ENCODE measurements at places on chromosomes 2 and 18.

DNA sequence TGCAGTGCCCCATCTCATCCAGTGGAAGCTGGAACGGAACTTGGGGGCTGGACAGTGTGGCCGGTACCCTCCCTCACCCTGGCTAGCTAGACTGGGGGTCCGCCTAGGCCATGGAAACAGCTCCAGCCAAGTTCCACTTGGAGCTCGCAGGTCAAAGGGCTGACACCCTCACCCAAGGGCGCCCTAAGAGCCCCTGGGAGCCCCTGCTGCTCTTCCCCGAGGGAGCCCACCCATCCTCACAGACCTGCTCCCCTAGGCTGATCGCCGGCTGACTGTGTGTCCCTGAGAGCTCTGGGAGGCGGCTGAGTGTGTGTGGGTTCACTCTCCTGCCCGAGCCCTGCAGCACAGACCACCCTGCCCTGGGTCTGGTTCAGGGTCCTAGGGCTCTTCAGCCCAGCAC lies 118.2 kb upstream of the OTOS start:
- no peak for DNase-seq

GRCh38 chr2:45446016-45446415 lies 165.1 kb downstream of the SRBD1 start:
- DNase-seq: no peak

DNA sequence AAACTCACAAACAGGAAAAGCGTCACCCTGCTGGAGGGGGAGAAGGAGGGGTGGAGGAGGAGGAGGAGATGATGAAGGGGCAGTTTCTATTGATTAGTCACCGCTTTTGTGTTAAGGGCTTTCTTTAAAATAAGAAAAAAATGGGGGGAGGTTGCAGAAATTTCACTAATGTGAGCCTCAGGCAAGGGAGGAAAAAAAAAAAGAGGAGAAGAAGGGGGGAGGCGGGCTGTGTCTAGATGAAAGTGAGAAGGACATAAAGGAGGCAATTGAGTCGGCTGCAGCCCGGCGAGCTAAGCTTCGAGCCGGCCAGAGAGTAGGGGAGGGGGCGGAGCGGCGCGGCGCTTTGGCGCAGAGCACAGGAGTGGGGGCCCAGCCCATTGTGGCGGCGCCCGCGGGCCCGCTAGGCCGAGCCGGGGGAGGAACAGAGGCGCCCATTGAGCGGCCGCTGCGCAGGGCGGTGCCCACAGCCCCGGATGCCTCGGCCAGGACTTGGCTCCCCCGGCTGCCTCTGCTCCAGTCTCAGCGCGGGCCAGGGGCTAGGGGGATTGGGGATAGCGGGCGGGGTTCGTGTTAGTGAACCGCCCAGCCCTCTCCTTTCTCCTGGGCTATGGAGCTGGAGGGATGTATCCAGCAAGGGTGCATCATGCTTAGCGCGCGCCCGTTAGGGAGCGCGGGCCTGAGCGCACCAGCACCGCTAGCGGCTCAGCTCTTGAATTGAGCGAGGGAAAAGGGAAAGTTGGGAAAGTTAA lies 7.9 kb downstream of the PAX3 start:
- no peak for DNase-seq

DNA sequence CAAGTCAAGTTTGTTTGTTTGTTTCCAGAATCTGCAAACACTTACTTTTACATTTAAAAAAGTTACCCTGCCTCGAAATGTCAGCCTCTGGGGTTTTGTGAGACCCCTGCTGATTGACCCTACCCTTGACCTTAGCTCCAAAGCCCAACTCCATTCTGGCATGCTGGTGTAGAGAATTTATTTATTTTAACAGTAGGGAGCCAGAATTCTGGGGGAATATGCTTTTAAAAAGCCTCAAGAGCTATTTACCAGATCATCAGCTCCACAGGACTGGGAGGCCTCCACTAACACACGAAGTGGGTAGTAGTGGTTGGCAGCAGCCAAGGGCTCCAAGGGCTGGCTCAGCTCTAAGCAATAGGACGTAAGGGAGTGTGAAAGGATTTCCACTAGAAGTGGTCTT lies 23.2 kb upstream of the GREB1L start:
- DNase-seq: no peak

GRCh38 chr2:106581755-106582147 lies 94.6 kb downstream of the CD8B2 start:
- no peak for DNase-seq

DNA sequence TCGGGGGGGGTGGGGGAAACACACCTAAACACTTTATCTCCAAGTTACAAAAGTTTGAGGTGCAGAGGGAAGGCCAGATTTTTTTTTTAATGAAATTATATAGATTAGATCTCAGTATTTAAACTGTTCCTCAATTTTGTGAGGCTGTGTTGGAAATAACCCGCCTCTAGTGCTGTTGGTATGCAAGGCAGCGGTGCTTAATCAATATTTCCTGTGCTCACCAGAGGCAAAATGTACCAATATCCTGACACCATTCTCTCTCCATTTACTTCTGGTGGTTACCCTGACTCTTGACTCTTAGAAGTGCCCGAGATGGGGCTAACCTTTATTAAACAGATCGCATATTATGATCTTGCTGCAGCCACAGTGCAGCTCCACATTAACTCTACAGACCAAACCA lies 54.8 kb upstream of the EML6 start:
- no peak for DNase-seq

- no peak for DNase-seq
Measured at GRCh38 chr2:121293450-121294325, 8.7 kb upstream of the TFCP2L1 start.

DNA sequence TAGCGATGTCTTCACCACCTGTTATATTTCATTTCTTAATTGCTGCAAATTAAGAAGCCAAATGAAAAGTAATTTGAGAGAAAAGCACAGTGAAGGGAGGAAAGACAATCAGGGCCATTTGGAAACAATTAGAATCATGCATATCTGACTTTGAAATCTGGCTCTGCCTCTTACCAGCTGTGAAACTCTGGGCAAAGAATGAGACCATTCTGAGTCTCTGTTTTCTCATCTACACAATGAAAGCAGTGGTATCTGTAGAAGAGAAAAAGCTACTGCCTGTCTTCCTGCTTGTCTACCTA lies 334.5 kb upstream of the CYRIA start:
- DNase-seq: no peak

- DNase-seq: no peak
Measured at GRCh38 chr18:7696780-7697179, 129.7 kb downstream of the PTPRM start.

DNA sequence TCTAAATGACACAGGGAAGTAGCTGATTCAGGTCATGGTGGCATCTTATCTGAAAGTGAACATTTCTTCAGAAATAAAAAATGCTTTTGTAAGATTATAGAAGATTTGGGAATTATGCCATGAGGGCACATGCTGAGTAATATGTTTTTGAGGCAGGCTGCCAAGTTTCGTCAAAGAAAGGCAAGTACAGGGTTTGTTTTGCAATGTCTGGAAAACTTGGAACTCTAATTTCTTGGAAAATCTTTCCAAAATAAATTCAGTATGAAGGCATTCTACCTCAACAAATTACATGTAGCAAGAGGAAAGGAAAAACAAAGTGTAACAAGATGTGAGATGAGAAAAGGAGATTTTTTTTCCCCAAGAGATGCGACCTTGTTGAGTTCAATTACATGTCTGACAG lies 167.7 kb downstream of the PLCL1 start:
- no peak for DNase-seq

DNA sequence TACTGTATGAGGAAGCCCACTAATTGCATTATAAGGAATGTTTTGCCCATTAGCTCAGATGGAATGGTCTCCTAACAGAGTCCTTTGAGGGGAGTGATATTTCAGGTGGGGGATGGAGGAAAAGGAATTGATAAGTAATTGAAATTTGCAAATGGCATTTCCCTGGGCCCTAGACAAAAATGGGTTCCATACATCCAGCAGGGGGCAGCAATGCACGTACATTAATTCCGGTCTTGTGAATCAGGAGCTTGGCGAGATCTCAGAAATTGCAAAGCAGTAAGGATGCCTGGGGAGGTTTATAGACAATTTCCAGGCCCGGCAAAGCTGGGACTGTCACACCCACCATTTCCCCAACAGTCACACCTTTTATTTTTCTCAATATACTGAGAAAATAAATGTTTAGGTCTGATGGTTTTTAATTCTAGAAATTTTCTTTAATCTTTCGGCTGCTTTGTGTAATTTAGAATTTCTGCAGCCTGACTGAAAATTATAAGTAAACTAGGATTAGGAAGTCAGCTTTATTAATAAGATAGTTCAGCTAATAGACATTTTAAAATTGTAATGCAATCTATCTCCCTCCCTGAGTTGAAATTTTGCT lies 122.8 kb downstream of the LYPD1 start:
- DNase-seq: peak; percentile 19

- DNase-seq: no peak
Measured at GRCh38 chr2:134815741-134816140, 22.7 kb upstream of the ACMSD start.

GRCh38 chr2:28415715-28416114 lies 23.1 kb downstream of the FOSL2 start:
- DNase-seq: no peak

DNA sequence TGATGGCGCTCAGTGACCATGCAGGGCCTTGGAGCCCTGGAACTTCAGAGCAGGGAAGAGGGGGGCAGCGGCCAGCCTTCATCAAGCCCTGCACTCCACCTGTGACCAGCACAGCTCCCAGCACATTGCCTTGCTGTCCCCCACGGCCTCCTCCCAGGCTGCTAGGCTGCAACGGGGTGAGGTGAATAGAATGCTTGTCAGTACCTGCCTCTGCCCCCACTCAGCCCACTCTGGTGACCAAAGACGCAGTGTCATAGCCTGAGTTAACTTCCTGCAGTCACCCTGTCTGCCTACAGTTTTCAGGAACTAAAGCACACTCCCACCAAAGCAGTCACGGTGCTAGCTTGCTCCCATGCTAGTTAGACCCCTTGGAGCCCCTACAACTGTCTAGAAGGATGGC lies 72.1 kb downstream of the STPG4 start:
- DNase-seq: no peak

- DNase-seq: no peak
Measured at GRCh38 chr18:50330176-50330575, 42.7 kb upstream of the CXXC1 start.

GRCh38 chr2:88187038-88187676 lies 17.0 kb downstream of the THNSL2 start:
- peak; percentile 17 for DNase-seq

- no peak for DNase-seq
Measured at GRCh38 chr2:61254536-61254935, 92.5 kb downstream of the C2orf74 start.

- DNase-seq: peak; percentile 23
Measured at GRCh38 chr2:88590998-88591613, 36.2 kb downstream of the EIF2AK3 start.

DNA sequence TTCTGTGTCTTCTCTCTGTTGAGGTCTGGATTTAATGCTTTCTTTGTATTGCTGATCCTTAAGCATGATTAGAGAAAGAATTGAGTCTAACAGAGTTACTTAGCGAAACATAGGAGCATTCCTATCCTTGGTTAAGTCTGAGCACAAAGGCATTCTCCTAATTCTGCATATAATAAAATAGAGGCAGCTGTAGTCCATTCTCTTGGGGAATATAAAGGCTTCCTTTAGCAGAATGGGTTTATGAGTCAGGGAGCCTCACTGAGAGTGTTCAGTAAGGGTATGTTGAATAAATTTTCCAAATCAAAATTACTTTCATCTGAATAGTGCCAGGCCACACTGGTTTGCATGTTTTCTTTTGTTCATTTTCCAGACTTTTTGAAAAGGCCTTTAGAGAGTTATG lies 101.5 kb downstream of the GALNT1 start:
- no peak for DNase-seq

DNA sequence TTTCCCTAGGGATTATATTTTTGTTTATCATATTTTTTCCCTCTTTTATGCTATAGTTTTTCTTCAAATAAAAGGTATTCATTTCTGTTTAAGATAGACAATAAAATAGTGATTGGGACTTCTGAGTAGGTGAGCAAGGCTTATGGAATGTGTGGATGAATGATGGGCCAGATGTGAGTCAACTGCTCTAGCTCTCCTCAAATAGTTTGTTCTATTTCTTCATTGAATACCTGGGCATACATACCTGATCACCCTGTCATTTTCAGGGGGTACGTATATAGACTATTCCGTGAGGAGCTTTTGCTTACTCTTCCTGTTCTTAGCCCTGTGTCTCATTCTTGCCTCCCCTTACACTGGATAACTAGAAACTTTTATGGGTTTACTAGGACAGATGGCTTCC lies 41.9 kb downstream of the BABAM2 start:
- no peak for DNase-seq

DNA sequence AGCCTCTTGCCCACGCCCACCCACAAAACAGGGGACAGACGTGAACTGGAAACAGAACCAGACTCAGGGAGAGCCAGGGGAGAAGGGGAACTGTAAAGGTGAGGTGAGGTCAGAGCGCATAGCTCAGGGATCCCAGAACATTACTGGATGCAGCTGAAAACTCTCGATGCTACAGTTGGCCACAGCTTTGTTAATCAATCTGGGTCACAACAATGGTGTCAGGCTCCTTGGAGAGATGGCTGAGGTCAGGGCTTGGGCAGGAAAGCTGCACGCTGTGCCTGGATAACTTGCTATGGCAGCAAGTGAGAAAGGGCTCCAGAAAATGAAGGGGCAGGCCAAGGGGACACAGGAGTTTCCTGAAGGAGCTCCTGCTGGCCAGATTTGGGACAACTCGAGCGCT lies 263.3 kb downstream of the TFCP2L1 start:
- no peak for DNase-seq

GRCh38 chr2:197011021-197011417 lies 84.5 kb upstream of the PGAP1 start:
- DNase-seq: no peak

GRCh38 chr18:54860941-54861340 lies 32.7 kb downstream of the RAB27B start:
- DNase-seq: no peak

- no peak for DNase-seq
Measured at GRCh38 chr2:3951131-3951954, 248.0 kb downstream of the DCDC2C start.

DNA sequence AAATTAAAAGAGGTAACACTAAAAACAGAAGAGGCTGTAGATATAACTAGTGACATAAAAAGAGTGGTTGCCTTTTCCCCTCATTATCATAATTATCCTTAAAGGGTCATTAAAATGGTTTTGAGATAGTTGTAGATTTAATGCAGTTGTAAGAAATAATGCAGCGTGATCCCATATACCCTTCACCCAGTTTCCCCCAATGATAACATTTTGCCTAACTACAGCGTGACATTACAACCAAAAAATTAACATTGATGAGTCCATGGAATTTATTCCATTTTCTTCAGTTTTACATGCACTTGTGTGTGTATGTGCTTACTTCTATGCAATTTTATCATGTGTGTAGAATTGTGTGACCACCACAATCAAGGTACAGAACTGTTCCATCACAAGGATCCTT lies 13.2 kb upstream of the RMND5A start:
- DNase-seq: no peak

- no peak for DNase-seq
Measured at GRCh38 chr2:18741895-18742732, 152.7 kb upstream of the NT5C1B start.

GRCh38 chr2:140363131-140363530 lies 1582.9 kb upstream of the NXPH2 start:
- no peak for DNase-seq

- DNase-seq: no peak
Measured at GRCh38 chr2:185835974-185836373, 97.4 kb downstream of the FSIP2 start.

GRCh38 chr2:160575368-160575767 lies 81.8 kb upstream of the RBMS1 start:
- no peak for DNase-seq

All from activated naive CD4-positive, alpha-beta T cell treated with Interleukin-2 at 50 U/mL for 16 hours (primary cell).